ENCODE measurements at places on chromosomes 7 and 10.

DNA sequence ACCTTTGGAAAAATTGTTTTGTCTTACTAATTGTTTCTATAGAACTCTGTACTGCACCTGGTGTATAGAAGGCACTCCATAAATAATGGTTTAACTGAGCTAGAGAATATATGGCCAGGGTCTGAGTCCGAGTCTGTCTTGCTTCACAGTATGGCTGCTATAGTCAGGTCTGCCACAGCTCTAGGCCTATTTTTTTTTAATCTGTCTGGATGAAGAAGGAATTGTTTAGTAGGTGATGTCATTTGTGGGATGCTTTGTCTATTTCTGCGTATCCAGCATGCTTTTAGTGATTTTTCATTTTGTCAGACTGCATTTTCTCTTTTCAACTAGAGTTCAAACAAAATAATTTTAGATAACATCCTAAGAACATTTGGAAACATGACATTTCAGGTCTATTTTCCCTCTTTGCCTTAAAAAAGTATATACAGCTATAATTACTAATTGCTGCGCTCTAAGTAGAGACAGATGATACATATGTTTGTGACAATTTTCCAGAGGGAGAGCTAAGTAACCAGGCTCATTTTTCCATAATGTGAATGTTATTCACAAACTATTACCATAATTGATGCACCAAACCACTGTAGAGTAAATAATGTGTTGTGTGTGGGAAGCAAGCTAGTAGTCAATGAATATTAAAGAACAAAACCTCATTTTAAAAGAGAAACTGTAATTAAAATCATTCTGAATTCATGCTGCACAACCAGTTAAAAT is 361.7 kb downstream of the AUTS2 start:
- DNase-seq = no peak

GRCh38 chr10:122640921-122641320 is 58.7 kb downstream of the C10orf120 start:
- no peak for DNase-seq

- DNase-seq = no peak
These were observed 21.6 kb upstream of the SAR1A start for GRCh38 chr10:70191972-70192305.

DNA sequence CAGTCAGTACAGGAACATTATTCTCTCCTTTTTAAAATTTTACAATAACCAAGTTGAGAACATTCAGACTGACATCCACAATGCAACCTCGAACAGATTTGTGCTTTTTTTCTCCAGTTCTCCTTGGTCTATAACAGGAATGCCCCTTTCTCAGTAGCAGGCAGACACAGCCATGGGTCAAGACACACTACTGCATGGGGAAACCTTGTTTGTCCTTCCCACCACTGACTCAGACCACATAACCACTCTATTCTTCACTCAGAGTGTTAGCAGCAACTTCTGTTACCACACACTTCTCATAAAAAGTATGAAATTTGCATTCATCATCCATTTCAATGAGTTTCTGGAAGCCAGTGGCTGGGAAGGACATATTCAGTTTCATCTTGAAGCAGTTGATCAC is 421.7 kb downstream of the ADRA2A start:
- no peak for DNase-seq

GRCh38 chr10:71957546-71958275 is 6.5 kb upstream of the CHST3 start:
- DNase-seq = no peak

DNA sequence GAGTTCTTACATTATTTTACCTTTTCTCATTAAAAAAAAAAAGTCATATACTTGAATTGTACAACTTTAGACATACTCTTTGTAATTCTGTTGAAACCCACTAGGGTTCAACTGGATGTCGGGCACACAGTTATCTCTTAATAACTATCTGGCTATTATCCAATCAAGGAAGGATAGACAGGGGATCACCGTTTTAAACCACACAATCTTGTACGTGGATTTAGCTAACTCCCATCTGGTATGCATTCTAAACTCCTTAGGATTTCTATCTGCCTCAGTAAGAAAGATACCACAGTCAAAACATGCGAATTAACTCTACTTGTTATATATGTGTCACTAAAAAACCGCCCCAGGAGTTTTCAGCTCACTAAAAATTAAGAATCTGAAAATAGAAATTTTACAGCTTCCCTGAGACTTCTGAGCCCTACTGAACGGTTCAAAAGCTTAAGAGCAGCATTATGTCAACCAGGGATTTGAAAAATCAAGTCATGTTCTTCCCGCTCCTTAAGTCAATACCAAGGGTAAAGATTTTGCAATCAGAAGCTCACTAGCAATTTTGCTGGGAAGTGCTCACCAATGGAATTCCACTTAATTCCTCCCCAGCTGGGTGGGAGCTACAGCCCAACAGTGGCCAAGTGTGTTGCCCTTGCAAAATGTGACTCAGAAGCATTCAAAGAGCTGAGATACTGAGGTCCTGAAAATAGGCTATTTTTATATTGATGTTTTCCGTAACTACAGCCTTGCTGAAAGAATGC is 267.0 kb downstream of the FRMD4A start:
- no peak for DNase-seq

DNA sequence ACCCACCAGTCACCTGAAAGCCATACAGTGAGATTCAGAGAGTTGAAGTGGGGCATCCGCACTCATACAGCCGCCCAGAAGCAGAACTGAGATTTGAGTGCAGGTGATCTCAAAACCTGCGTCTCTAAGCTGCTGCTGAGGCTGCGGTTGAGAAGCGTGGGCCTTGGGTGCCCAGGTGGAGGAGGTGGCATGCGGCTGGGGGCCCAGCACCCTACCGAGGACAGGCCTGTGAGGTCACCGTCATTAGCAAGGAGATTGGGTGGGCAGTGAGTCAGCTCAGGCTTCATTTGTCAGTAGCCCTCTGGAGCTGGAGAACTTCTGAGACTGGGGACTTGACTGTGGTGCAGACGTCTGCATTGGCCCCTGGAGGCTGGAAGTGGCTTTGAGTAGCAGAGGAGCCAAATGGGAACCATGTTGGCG is 29.8 kb downstream of the ZMIZ1 start:
- DNase-seq = no peak

DNA sequence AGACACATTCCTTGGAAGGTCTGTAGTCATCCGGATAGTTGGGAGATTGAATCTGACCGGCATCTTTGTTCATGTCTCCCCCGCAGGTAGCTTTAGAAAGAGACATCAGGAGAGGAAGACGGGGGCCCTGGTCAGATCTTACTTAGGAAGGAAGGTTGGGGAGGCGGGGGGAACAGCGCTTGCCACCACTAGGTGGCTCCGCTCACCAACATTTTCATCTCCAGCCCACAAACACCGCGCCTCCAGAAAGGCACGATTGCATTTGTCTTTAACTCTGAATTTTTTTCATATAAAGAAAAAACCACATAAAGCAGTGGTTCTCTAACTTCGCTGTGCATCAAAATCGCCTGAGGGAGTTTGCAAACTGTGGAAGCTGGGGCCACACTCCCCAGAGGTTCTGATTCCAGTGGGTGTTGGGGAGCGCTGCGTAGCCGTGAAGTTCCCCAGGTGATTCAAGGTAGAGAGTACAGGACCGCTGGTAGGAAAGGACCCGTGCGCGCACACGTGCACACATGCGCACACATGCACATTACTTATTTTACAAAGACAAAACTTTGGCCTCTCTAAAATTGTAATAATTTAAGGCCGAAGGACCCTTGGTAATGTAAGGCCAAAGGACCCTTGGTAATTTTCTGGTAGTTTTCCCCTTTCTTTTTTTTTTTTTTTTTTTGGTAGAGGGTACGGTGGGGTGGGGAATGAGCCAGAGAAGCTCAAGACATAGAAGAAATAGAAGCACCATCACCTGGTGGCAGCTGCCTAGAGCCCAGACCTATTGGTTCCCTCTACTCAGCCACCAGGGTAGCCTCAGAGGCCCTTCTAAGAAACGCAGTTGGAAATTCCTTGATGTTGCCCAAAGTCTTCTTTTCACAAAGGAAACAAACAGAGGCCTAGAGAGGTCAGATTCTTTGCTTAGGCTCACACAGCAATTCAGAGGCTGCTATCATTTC is 37.4 kb upstream of the OPALIN start:
- no peak for DNase-seq

DNA sequence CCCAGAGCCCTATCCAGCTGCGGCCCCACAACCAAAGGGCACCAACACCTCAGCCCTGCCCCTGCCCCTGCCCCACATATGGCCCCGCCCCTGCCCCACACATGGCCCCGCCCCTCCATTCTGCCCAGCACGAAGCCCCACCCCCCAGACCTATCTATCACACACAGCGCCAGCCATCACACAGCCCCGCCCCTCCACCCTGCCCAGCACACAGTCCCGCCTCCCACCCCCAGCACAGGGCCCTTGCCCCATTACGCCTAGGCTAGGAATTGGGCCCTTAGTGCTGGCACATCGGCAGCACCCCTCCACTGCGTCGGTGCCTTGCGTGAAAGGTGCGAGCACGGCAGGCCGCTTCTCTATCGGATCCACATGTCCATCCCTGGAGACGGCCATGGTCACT is 126.8 kb downstream of the MAD1L1 start:
- DNase-seq = no peak

DNA sequence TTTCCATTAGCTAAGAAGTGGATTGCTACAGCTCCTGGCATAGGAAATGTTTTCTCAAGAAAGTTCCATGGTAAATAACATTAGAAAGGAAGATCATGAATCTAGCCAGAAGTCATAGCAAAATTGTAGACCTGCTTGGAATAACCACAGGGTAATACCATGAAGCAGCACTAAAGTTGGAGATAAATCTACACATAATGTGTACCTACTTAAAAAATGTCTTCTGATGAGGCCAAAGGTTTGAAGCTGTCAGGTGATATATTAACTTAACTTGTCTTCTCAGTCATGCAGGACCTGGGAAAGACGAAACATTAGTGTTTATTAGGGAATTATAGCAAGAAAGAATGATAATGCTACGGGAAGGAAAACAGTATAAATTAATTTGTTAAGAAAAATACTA is 6.3 kb downstream of the CISD1 start:
- no peak for DNase-seq

- DNase-seq = no peak
These were observed 124.1 kb upstream of the FERD3L start for GRCh38 chr7:19269301-19269700.

DNA sequence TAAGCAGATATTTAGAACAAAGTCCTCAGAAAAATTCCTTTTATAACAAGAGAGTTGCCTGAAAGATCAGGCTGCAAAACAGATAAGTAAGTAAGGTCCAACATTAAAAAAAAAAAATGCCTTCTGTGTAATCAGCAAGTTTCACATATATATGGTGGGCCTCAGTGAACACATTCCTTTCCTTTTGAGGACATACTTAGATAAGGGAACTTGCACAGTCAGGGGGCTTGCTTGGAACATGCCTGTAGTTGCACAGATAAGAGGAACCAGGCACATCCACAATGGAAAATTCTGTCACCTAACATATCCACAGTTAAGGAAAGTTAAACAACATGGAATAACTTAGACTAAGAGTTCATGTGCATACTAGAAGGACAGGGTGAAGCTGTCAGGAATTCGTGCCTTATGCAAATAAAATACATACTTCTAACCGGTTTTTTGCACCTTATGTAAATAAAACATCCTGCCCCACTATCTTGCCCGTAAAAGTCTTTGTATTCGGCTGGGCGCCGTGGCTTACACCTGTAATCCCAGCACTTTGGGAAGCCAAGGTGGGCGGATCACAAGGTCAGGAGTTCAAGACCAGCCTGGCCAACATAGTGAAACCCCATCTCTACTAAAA is 257.3 kb downstream of the ZNF33B start:
- DNase-seq = no peak

GRCh38 chr7:95537468-95537867 is 51.7 kb downstream of the ASB4 start:
- no peak for DNase-seq

DNA sequence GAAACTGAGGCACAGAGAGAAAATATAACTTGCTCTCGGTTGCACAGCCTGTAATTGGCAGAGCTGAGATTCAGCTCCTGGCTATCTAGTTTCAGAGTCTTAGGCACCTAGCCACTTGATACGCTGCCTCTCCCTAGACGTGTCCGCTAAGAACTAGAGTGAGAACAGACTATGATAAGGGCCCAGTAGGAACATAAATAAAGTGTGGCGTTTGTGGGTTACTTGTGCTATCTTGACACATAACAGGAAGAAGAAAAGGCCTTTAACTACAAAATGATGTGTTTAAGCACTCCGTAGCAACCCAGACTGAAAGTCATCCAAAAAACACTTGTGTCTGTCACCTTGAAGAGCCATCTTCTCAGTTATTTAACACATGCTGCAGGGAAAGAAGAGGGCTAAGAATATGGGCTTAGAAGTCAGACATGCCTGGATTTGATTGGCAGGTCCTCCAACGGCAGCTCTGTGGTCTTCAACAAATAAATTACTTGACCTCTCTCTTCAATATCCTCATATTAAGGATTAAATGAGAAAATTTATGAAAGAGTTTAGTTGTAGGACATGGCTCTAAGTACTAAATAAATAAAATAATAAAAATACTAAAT is 96.2 kb downstream of the SGMS1 start:
- no peak for DNase-seq

DNA sequence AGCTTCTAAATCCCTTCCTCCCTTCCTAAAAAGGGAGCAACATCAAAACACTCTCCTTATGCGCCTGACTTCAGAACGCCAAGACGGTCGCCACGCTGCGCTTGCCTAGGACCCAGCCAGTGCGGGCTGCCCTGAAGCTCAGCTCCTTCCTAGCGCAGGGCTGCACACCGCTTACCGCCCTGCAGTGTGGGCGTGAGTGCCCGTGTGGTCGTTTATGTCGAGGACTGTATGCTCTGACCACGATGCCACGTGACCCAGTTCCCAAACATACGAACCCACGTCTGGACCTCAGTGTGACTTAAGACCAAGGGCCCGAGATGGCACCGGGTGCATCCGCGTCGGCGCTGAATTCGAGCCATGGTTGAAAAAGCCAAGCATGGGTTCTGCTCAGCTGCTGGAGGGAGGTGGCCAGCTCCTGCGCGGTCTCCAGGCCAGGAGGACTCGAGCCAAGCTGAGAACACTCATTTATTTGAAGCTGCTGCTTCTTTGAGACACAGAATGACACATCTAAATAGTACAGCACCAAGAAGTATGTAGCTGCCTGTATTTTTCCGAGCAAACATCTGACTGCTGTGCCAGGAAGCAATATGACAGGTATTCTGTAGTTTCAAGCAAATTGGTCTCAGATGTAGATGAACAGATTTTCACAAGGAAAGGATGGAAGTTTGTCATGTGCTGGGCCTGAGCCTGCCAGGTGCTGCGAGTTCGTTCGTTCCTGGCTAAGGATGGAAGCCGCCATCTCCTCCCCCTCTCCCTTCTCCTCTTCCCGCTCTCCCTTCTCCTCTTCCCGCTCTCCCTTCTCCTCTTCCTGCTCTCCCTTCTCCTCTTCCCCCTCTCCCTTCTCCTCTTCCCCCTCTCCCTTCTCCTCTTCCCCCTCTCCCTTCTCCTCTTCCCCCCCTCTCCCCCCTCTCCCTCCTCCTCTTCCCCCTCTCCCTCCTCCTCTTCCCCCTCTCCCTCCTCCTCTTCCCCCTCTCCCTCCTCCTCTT is 184.7 kb downstream of the EBF3 start:
- DNase-seq = no peak

- DNase-seq = no peak
These were observed 5.7 kb upstream of the TNRC18 start for GRCh38 chr7:5429253-5429856.

DNA sequence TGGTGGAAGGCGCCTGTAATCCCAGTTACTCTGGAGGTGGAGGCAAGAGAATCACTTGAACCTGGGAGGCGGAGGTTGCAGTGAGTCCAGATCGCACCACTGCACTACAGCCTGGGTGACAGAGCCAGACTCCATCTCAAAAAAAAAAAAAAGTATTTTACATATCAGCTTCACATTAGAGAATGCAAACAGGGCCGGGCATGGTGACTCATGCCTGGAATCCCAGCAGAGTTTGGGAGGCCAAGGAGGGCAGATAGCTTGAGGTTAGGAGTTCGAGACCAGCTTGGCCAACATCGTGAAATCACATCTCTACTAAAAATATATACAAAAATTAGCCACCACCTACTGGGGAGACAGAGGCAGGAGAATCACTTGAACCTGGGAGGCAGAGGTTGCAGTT is 31.6 kb downstream of the USP54 start:
- no peak for DNase-seq
